HuH-7 (cell line): ENCODE measurements at places on chromosomes 7 and 10.

DNA sequence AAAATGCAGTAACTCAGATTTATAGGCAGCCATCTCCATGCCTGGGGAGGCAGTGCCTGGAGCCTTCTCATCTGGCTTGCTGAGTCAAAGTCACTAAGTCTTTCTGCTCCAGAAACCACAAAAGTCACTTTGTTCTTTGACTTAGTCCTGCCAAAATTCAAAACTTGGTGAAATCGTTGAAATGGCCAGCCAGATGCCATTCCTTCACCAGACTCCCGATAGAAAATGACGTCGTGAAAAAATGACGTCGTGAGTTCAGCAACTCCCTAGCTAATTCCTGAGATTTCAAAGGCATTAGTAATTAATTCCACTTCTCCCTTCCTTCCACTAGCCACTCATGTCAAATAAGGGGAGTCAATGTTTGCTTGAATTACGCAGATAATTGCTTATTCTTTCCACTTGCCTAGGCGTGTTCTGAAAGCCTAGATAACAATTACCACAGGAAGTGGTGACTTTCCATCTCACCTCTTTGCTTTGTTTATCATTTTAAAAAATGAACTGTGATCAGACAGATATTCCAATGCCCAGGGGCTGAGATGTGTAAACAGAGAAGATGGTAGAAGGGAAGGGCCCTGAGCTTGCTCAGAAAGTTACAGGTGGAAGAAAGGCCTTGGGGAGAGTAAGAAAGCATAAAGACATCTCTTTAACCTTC lies 48.5 kb upstream of the OSBPL3 start:
- DNase-seq, result no peak

DNA sequence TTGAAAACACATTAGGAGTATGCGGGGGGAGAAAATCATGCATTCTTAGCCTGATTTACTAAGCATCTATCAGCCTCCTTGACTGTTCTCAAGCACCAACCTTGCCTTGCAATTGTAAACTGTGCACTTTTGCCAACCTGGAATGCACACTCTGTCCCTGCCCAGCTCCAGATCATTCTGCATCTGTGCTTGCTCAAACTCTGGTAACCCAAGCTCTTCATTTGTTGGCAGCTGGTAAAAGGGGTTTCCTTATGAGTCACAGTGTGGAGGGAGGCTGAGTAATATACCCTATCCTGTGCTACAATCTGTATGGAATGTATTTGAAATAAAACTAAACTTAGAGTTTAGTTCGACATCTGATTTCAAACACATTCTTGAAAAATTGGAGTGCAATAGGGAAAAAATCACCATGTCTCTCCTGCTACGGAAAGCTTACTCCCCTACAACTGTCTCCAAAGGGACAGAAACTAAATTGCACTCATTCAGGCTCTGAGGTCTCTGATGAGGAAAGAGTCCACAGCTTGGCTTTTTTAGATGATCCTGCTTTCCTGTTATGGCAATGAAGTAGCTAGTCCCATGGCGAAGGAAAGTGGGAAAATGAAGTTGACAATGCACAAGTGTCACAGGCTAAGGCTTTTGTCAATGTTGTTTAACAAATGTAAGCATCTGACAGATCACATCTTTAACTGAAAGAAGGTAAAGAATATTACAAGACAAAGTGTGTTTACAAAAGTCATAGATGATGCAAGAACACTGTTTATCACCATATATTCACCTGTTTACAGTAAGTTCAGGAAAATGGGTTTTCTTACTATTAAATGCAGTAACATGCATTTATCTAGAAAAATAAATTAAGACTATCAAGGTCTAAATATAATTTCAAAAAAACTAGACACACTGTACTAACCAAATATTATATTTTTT lies 61.9 kb downstream of the TES start:
- no peak for DNase-seq

GRCh38 chr10:131815266-131816156 lies 85.3 kb upstream of the PPP2R2D start:
- no peak for DNase-seq

GRCh38 chr7:20236790-20237189 lies 19.6 kb upstream of the MACC1 start:
- DNase-seq, result no peak

DNA sequence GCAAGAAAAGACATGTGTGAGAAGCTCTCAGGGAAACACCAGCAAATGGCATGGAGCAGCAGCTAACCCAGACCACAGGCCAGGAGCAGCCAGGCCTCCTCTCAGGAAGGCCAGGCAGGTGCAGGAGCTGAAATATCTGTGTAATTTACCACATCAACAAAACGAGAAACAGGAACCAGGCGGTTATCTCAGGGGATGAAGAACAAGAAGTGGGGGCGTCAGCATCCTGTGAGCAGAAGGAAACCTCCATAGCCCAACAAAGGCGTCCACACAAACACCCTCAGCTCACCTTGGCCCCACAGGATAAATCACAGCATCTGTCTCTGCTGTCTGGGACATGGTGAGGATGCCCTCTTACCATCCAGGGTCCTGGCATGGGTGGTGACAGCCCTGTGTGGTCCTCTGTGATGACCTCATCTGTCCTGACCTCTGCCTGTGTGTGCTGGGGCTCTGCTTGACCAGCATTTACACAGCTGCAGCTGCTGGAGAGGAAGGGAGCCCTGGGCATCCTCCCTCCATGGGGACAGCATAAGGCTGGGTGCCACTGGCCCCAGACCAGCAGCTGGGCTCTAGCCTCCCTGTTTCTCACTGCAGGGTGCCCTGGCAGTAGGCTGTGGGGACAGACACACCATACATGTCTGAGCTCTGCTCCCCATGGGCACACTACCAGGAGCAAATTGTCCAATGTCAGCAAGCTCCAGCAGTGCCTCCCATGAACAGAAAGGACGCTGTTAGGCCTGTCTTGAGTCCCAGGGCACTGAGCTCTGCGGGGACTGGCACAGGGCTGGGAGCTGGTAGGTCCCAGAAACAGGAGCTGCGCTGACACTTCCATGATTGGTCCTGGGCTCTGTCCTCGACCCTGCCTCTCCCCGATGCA lies 34.6 kb downstream of the ANXA8 start:
- no peak for DNase-seq

DNA sequence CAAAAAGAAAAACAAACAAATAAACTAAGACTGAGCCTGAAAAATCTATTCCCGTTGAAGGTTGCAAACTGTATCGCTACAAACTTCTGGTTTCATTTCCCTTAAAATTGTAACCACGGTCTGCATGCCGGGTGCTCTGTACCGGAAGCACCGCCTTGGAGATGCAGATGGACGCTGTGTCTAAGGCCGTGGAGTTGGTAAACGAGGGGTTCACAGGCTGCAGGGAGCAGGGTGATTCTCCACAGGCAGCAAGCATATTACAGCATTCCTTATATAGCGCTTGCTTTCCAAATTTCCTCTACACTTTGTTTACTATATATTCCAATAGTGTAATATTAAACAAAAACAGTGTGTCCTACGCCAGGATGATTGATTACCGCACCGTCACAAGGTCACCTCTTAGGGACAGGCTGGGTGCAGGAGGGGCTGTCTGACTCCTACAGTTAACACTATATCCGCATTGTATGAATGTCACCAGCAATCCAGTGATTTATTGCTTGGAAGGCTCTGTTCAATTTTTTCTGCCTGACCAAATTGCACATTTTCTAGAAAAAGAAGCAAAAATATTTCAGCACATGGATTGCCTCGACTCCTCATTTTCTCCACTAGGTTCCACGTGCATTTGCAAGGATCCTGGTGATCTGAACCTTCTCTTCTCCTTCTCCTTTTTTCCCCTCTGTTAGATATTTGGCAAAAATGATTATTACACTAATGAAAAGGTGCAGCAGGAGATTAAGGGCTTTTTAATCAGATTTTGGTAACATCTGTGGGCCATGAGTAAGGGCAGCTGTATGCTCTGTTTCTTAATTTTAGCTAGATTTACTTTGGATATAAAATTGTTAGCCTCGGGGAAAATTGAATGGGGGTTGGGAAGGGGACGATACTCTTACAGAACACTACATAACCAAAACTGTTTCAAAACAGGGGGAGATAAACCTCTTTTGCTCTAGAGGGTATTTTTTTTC lies 325.8 kb upstream of the MGMT start:
- DNase-seq, result no peak

- no peak for DNase-seq
Measured at GRCh38 chr10:123463181-123463580, 203.0 kb upstream of the GPR26 start.

DNA sequence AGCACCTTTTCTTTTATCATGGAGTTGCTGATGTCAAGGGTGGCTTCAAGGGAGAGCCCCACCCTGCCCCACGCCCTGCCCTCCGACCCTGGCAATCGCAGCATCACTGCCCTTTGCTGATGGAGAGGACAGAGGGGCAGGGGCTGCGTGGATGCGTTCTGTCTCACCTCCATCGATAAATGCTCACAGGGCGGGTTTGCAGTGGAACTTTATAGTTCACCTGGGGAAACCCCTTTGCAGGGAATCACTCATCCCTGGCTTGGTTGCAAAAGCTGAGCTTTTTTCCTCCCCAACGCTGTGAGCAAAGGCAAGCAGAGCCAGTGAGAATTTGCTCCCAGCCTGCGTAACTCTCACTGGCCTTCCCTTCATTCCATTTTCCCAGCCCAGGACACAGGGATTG lies 176.8 kb downstream of the WDR37 start:
- no peak for DNase-seq

GRCh38 chr7:34672430-34672829 lies 14.4 kb downstream of the NPSR1 start:
- no peak for DNase-seq

GRCh38 chr10:86372784-86373239 lies 6.2 kb upstream of the GRID1 start:
- DNase-seq, result no peak

DNA sequence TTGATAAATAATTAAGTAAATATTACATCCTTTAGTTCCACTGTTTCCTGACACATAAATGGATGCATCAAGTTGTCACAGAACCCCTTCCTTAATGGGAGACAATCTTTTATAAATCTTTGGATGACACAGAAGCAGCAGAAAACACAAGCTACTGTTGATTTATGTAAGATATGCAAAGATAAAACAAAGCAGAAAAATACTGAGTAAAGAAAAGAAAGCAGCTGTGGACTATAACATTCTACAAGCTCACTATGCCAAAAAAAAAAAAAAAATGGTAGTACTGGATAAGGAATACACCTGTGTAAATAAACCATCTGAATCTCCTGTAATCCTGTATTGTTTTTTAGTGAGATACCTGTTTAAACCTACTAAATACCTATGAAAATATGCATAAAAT lies 92.0 kb upstream of the FAM180A start:
- DNase-seq, result no peak

DNA sequence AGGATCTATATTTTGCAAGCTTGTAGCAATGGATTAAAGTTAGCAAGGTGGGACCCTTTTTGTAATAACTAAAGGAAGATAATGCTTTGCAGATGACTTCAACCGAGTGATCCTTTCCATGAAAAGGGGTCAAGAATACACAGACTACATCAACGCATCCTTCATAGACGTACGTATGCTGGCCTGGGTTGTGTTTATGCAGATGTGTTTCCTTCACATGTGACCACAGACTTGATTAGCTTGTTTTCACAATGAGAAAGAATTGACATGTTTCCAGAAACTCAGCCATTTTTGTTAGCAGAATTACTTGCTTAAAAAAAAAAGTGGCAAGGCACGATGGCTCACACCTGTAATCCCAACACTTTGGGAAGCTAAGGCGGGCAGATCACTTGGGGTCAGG lies 54.2 kb downstream of the MKI67 start:
- DNase-seq, result no peak

DNA sequence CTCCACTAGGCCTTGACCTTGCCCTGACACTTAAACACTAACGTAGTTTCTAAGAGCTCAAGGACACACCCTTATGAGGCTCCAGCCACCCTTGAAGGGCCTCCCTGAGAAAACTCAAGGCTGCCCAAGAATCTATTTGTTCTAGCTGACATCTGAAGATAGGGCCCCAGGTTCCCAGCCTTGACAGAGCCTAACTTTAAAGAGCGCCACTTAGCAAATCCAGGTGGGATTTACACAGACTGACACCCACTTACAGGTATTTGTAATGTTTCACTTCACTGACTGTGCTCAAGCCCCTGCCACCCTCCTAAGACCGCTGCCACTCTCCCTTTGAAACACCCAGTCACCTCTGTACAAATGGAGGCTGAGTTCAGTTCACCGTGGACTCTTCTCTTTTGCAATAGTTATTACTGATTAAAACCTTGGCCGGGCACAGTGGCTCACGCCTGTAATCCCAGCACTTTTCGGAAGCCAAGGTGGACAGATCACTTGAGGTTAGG lies 90.4 kb downstream of the SVOPL start:
- DNase-seq, result no peak

- no peak for DNase-seq
Measured at GRCh38 chr10:87658858-87659555, 671 bp upstream of the PAPSS2 start.

DNA sequence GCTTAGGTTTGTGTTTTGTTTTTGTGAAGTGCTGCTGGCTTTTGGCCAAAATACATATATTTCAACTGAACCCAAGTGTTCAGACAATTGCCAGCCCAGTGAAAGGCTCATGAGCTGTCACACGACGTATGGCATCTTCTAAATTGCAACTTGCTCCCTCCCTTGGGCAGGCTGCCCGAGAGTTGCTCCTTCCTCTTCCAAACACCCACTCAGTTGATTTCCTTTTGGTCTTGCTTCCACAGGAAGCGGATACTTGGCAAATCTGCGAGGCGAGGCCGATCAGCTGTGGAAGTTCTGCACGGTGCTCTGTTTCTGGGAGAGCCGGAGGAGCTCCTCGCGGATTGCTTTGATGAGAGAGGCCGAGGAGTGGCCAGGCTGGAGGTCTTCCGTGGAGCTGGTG lies 39.6 kb upstream of the ATP6V0A4 start:
- DNase-seq, result no peak

GRCh38 chr10:97648562-97649404 lies 8.3 kb downstream of the PI4K2A start:
- no peak for DNase-seq

DNA sequence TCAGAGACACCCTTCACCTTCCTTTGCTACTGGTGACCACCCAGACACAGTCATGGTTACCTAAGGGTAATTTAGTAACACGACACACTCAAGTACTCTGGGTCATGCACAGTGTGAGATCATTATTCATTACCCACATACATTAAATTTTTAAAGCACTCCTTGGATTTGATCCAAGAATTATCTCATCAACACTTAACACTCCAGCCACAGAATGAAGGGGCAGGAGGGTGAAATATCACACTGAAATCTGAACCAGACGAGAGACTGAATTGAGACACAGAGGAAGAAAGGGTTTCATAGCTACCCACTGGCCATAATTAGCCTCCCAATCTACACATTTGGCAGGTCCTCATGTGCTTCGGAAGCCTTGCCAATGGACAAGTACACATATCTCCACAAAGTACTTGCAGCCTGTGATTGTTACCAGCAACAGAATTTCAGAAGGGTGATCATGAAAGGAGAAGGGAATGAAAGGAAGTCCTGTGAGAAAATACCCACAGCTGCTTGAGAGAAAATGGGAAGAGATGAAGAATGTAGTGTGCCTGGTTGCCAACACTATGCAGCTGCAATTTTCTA lies 189.3 kb downstream of the POLR1F start:
- DNase-seq, result no peak
